ENCODE measurements at places on chromosomes 1 and 21.

GRCh38 chr1:46409063-46409372 lies 14.9 kb downstream of the FAAH start:
- DNase-seq, result no peak

DNA sequence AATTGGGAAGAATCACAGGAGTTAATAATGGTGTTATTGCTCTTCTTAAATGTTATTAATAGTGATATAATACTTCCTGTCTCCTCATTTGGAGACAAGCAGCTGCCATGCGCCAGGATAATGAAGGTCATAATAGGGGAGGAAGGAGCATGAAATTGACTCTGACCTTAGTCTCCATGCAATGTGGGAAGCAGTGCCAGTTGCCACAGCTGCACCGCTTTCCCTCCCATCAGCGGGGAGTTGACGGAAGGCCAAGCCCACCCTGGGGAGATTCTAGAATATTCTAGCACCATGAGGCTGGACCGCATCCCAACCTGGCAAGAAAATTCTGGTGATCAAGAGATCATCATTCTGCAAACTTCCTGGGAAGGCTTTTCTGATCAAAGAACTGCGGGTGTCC lies 11.0 kb upstream of the OLIG1 start:
- no peak for DNase-seq

DNA sequence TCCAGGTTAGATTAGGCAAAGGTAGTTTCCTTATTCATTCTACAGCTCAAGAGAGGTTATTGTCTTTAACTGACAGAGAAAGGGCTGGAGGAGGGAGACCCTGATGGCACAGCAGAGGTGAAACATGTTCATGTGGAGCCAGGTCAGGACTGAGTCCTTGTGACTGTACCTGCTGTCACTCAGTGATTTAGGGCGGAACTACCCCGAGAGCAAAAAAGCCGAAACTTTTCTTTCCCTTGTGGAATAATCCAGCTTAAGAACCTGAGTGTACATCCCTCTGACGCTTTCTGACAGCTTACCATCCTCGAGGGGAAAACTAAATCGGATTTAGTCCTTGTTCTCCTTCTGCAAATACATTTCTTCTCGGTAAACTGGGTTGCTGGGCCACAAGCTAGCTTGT lies 273.2 kb downstream of the BACH1 start:
- DNase-seq, result no peak

GRCh38 chr21:41868062-41868710 lies 11.0 kb downstream of the PRDM15 start:
- DNase-seq, result no peak

- DNase-seq, result peak; percentile 26
Measured at GRCh38 chr1:115980998-115981993, 5.0 kb downstream of the SLC22A15 start.

DNA sequence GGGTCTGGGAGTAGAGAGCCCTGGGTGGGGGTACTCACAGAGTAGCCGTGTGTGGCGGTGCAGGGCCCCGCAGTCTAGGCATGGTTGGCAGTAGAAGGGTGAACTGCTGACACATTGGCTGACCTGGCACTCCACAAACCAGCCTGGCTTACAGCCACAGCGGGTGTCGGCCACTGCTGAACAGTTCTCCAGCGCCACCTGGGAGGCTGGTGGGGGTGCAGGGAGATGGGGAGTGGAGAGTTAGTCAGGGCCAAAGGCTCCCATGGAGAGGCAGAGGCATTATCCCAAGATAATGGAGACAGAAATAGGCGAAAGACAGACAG lies 1.5 kb downstream of the TNFRSF25 start:
- DNase-seq, result peak; percentile 51

GRCh38 chr1:207336559-207337467 lies 15.3 kb downstream of the CD55 start:
- peak; percentile 82 for DNase-seq

- DNase-seq, result no peak
Measured at GRCh38 chr1:46769028-46769740, 29.7 kb upstream of the CYP4B1 start.

DNA sequence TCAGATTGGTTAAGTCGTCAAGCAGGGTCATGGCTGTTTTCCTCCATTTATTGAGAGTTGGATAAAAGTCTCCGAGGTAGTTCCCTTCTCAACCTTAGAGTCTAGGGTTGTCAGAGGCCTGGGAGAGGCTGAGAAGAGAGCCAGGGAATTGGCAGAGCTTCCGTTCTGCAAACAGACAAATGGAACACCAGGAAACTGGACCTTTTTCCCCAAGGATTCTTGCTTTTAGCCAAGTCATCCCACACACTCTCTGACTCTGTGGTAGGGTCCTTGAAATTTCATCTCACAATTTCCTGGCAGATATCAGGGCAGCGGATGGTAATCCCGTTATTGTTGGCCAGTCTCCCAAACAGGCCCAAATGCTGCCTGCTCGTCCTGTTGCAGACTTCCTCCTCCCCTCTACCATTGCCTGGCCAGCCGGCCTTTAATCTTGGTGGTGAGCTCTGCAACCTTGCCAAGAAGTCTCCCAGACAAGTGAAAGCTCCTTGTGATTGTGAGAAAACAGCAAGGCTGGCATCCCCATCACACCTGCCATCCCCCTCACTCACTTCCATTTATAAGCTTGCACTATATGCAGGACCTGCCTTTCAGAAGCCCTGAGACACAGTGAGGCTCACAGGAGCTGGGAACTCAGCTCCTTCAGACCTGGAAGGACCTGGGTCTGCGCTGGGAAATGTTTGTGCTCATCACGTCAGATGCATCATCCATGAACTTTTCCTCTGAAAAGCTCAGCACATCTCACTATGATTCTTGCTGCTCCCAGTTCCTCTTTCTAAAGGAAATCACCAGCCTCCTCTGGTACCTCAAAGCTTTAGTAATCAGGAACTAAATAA lies 13.7 kb upstream of the SRP9 start:
- DNase-seq, result no peak

- DNase-seq, result no peak
Measured at GRCh38 chr1:90719330-90720144, 2.4 kb upstream of the BARHL2 start.

- DNase-seq, result no peak
Measured at GRCh38 chr21:36881228-36881627, 85.2 kb downstream of the HLCS start.

DNA sequence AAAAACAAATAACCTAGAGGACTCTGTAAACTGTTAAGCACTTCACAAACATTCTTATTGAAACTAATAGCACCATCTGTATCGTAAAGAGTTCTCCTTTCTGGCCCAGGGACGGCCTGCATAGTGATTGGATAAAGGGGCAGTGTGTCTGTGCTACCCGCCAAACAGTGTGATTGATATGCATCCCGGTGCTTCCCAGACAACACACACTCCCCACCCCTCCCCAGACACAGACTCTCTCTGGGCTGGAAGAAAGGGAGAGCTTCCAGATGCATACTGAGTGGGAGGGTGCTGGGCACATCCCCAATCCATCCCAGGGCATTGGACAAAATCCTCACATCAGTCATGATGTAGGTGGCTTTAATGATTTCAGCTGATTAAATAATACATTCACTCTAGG lies 3.7 kb downstream of the HSD11B1 start:
- no peak for DNase-seq

DNA sequence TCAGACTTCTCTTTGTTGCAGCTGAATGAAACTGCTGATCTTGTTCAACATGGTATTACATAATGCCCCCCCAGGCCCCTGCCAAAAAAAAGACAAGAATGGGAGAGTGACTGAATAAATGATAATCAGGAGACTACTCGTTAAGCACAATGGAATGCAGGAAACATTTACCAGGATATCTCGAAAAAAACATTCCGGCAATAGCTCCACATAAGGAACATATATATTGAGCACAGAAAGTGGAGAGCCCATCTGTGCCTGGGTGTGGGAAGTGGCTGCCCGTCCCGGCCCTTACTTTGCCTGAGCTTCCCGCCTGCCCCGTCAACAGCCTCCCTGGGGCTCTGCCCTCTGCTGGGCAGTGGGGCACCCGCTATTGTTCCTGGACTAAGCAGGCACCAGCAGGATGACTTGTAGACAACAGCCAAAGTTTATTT lies 13.3 kb downstream of the TRIM11 start:
- no peak for DNase-seq

DNA sequence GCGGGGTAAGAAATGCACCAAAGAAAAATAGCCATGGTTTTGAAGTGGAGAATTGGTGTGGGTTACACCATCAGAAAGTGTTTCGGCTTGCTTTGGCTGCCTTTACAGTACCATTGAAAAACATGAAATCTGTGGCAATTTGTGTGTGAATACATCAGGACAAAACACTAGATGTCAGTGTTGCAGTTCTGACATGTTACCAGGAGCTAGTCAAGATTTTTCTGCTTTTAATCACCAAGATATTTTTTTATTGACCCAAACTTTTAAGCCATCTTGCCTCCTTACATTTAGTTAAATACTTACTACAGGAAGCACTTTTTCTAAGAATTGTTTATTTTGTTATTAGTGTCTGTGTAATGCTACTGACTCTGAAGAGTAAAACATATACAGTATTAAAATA lies 14.3 kb downstream of the RRP15 start:
- DNase-seq, result no peak
